ENCODE measurements at places on chromosomes 2 and 18. TPM values are rescaled to one million over a fixed set of nuclear protein-coding genes. Genes with fewer than 3 reads are reported as not detected.

DNA sequence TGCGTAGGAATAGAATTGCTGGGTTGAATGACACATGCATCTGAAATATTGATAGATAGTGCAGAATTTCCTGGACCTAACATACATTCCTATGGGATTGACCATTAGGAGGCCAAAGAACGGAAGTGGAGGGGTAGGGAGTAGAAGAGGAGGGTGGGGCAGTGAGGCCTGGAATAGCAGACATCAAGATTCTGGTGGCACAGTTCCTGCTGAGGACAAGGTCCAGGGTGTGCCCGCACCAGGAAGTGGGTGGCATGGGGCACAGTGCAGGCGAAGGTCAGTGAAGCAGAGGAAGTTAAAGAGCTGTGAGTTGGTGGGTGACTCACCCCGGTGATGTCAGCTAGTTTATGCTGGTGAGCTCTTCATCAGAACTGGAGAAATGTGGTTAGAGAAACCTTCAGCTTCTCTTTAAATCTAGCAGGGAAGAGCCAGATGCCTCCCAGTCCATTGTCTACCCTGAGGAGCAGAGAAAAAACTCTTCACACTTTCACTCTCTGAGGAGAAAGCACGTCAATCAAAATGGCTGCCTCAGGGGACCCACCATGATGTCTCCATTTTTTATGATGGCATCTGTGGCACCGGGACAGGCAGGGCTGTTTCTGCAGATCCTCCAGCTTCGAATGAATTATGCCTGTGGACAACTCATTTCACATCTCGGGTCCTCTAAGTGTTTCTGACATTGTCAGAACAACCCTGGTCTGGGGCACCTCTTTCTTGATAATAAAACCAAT is 55.9 kb upstream of the CTLA4 start:
- no peak for DNase-seq

DNA sequence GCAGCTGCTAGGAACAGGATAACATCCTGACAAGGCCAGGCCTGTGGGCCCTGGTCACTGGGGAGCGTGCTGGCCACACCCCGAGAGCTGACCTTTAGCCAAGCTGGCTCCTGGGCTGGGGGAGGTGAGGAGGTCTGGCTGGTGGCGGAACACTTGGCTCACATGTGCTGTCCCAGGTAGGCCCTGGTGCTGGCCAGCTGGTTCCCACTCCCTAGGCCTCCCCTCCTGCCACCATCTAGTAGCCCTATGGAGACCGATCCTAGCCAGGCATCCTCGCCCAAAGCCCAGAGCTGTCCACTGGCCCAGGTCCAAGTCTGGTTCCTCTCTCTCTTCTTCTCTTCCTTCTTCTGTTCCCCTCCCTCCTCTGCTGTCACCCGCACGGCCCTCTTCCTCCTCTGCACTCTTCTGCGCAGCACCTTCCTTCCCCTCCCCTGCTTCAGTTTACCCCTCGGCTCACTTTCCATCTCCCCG is 52.4 kb downstream of the TNS1 start:
- no peak for DNase-seq

The SH3RF3 gene
- polyA plus RNA-seq: 3.8 TPM

DNA sequence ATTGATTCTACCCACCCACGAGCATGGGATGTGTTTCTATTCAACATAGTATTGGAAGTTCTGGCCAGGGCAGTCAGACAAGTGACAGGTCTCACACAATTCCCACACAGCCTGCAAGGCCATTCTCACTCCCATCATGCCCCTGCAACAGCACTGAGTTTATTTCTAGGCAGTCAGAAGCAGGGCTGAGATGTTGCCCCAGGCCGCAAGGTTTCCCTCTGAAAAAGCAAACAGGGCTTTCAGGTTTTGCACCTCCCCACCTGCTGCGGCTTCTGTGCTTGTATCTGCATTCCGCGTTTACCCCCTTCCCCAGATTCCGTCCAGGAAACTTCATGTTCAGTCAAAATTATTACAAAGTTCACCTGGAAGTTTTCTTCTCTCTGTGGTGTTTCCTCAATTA is 9.4 kb upstream of the TACR1 start:
- no peak for DNase-seq

DNA sequence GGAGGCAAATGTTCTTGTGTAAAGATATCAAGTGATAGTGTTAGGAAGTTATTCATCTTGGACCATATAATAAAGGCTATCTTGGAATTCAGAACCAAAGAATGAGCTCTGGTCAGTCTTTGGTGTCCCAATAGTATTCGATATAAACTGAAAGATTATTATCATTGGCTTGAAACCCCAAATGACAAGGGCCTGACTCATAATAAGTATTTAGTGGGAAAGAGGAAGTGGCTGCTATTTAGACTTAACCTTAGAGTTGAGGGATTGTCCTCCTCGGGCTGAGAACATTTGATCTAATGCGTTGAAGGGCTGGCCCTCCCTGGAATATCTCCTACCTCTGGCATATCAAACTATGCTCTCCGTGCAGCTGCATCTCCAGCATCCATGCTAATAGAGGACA is 67.5 kb downstream of the CDH20 start:
- no peak for DNase-seq

DNA sequence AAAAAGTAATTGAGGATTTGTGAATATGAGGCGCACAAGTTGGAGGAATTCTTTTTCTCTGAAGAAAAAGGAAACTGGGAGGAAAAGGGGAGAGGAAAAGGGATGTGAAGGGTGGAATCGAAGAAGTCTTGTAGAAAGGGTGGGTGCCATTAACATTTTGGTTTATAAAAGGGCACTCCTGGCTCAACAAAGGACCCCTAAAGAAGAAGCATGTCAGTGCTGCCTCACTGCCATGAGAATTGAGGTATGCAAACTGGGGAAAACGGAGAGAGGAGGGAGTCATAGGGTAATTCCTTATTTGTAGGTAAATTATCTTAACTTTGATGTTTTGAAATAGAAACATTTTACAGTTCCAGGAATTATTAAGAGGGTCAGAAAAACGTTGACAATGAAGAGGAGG is 207.2 kb downstream of the NAPG start:
- no peak for DNase-seq

GRCh38 chr2:111944531-111945210 is 46.3 kb downstream of the MERTK start:
- DNase-seq: no peak
